ENCODE measurements at places on chromosomes 2 and 18.
A peak's percentile ranks its signal among the peaks of the same experiment; 100 is the strongest.

DNA sequence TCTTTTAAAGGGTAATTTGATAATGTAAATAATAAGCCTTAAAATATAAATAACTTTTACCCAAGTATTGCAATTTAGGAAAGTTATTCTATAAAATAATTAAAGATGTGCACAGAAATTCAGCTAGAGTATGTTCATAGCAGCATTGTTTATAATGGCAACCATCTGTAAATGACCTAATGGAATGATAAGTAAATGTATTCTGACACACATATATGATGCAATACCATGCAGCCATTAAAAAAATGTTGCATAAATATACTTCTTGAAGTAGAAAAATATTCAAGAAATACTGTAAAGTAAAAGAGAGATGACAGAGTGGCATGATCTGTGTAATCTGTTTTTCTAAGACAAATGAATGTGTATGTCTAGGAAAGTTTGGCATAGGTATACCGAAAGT is 545.7 kb downstream of the ZEB2 start:
- DNase-seq, result no peak

- no peak for DNase-seq
Measured at GRCh38 chr18:69945220-69946114, 2.2 kb downstream of the CD226 start.

GRCh38 chr2:152166633-152167032 is 8.9 kb downstream of the STAM2 start:
- no peak for DNase-seq

GRCh38 chr2:58666323-58666970 is 425.3 kb upstream of the FANCL start:
- no peak for DNase-seq

DNA sequence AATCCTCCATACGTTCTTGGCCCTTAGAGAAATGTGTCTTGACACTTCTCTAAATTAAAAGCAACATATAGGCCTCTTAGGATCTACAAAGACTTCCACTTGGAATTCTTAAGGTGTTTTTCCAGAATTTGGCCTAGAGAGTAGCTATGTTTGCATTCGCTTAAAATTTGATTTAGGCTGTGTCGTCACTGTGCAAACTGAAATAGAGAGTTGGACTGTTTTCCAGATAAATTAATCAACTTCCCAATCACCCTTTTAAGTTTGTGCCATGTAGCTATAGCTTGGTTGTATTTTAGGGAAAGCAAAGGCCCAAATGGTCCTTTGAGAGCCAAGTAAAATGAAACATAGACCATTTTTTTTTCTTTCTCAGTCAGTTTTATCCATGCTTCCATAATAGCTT is 128.6 kb upstream of the RASGRP3 start:
- DNase-seq, result no peak

GRCh38 chr2:62789518-62789917 is 84.0 kb downstream of the EHBP1 start:
- DNase-seq, result no peak

GRCh38 chr2:143121079-143121478 is 8.1 kb upstream of the ARHGAP15 start:
- DNase-seq, result no peak

GRCh38 chr2:185833864-185834263 is 95.3 kb downstream of the FSIP2 start:
- DNase-seq, result no peak

GRCh38 chr2:124269348-124269747 is 244.3 kb downstream of the CNTNAP5 start:
- DNase-seq, result no peak

DNA sequence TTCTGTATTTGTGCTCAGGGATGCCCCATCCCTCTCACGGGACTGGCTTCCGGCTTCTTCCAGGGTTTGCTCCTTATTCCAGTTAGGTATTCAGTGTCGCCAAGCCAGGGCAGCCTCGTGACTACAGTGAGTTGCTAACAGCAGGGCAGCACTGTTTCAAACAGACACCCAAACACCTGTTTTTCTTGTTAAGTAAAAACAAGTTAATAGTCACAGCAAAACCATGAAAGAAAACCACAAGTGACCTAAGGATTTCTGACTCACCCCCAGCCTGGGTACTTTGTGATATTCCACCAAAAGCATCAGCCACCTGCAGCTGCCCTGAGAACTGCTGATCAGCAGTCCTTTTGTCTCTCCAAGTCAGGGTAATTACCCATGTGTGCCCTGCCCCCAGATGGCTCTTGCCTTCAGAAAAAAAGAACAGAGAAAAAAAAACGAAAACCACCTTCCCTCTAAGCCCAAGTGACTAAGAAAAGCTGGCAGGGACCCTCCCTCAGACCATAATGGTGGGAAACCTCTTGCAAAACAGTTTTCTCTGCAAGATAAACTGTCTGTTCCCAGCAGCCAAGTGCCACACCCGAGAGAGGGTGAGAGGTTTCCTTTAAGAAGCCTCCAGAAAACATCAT is 178.2 kb downstream of the ANAPC1 start:
- no peak for DNase-seq

DNA sequence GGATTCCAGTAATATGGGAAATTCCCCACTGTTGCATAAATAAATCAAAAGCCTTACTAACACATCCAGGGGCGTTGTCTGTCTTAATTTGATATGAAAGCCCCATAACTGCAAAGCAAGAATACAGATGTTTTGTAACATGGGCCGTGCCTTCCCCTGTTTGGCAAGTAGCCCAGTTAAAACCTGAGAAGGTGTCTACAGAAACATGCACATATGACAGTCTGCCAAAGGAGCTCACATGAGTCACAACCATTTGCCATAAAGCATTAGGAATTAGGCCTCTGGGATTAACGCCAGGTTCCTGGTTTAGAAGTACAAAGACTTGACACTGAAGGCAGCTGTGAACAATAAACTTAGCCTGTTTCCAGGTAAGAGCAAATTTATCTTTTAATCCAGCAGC is 43.1 kb upstream of the LONRF2 start:
- no peak for DNase-seq

GRCh38 chr2:677056-677958 is at the start of gene TMEM18:
TSS of gene TMEM18 (minus strand) at chr2:677406. CDS start at chr2:677345, 61 bp downstream.
- peak; percentile 92 for DNase-seq

DNA sequence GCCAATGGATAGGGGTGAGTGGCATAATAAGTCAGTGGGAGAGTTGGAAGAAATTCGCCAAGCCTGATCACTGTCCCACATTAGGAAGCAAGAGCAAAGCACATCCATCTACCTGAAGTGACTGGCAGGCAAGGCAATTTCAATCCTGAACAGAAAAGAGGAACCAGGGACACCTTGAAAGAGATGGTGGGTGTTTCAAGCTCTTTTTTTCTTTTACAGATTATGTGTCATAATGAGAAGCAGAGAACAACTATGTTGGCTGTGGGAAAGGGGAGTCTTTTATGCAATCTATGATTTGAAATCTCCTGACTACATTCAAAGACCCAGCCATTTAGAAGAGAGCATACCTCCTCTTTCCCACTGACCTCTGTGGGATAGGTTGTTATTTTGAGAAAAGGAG is 63.5 kb downstream of the TGIF1 start:
- DNase-seq, result no peak

DNA sequence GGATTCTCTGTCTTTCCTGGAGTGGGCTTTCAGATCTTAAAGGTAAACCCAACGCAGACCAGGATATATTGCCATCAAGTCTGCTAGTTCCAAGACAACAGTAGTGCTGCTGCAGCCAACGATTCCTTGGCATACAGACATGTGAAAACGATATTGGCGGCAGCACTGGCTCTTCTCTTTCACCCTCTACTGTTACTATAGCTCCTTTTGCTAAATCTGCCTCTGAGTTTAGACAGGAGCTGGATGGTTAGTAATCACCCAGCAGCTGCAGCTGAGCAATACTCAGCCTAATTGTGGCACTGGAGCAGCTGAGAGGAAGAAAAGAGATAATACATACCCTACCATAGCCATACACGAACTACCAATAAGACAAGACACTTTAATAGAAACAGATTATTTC is 4.0 kb downstream of the YES1 start:
- DNase-seq, result no peak

GRCh38 chr18:74276609-74277008 is 15.2 kb downstream of the CYB5A start:
- DNase-seq, result no peak

DNA sequence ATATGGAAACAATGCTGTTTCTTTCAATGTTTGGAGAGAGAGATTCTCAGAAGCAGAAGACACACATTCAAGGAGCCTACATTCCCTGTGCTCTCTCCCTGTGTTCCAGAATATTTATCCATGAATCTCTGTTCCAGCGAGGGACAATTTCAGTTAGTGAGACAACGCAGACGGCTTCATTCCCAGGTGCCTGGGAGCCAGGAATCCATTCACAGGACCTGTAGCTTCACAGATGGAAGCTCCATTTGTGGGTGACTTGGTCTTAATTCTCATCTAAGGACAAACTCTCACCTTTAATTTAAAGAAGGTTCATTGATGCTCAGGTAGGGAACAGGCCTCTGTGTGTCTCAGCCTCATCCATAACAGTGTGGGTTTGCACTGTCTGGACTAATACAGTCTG is 1156.6 kb downstream of the RPIA start:
- DNase-seq, result no peak

- no peak for DNase-seq
Measured at GRCh38 chr2:69634196-69634821, 9.2 kb downstream of the AAK1 start.

GRCh38 chr18:10374636-10375293 is 79.7 kb upstream of the APCDD1 start:
- DNase-seq, result peak; percentile 18

DNA sequence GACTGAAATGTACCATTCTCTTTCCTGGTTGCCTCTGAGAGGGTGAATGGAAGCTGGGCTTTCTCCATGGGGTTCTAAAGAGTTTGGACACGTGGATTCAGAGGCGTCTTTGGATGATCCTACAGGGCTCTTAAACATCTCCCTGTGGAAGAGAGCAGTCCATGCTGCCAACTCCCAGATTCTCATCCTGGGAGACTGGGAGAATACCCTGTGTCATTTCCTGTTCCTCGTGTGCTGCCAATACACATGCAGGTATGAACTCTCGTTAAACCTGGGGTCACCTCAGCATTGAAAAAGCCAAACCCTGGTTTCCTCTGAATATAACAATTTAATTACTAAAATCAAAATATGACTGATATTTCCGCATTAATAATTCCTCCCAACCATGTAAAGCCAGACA is 73.3 kb upstream of the NT5C1B start:
- DNase-seq, result no peak

DNA sequence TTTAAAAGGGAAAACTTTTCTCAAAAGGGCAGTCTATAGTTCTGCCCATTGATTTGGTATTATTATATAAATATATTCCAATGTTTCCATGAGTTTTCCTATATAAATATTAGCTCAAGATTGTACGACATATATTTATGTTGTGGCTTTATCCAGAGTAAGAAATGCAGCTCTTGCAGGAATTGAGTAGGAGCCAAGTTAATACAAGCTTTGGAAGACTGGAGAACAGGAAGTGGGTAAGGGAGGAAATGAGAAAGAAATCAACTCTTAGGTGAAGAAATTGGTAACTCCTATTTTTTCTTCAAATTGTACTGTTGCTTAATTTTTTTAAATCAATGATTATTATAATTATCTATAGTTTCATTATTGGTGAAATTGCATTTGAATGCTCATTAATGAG is 105.4 kb upstream of the FAM117B start:
- no peak for DNase-seq

- DNase-seq, result no peak
Measured at GRCh38 chr2:10529611-10530010, 81.5 kb upstream of the ODC1 start.

GRCh38 chr18:51437280-51438271 is 240.1 kb upstream of the MEX3C start:
- no peak for DNase-seq

GRCh38 chr18:74184875-74185274 is 36.6 kb downstream of the TIMM21 start:
- no peak for DNase-seq

GRCh38 chr2:67604360-67604759 is 207.2 kb downstream of the ETAA1 start:
- DNase-seq, result no peak

- no peak for DNase-seq
Measured at GRCh38 chr2:38492042-38492615, 110.6 kb downstream of the HNRNPLL start.

DNA sequence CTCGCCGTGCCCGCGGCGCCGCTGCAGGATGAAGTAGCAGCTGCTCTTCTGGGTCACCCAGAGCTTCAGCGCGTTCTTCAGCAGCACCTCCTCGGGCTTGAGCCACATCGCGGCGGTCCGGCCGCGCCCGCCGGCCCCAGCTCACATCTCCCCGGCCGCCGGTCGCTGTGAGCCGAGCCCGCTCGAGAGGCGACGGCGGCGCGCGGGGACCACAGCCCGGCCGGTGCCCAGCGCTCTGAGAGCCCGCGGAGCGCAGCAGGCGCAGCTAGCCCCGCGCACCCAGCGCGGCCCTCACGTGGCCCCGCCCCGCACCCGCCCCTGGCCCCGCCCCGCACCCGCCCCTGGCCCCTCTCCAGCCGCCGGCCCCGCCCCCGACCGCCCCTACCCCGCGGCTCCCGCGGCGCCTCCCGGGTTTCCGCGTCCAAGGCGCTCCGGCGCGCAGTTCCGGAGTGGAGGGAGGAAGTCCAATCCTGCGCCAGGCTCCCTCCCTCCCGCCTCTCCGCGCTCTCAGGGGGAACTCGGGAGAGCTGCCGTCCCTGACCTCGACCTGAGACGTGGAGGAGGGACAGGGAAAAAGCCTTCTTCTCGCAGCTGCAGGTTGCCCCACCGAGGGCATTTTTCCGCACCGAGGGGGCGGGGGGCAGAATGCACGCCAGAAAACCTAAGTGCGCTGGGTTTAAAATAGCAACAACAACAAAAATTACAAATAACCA is at the start of gene TBC1D8:
TSS of gene TBC1D8 (minus strand) at position 237 of the 713 bp plus-strand sequence. CDS start at position 108, 129 bp downstream.
- DNase-seq, result peak; percentile 78

- DNase-seq, result no peak
Measured at GRCh38 chr2:47265751-47266231, 110.7 kb upstream of the STPG4 start.

GRCh38 chr2:160582081-160582480 is 88.5 kb upstream of the RBMS1 start:
- DNase-seq, result no peak

GRCh38 chr2:240963065-240963867 is 35.2 kb upstream of the SNED1 start:
- no peak for DNase-seq

- no peak for DNase-seq
Measured at GRCh38 chr18:32126538-32126937, 34.9 kb downstream of the RNF138 start.

Data from neural crest cell (in vitro differentiated cells).